ENCODE measurements at places on chromosomes 5 and 9.

DNA sequence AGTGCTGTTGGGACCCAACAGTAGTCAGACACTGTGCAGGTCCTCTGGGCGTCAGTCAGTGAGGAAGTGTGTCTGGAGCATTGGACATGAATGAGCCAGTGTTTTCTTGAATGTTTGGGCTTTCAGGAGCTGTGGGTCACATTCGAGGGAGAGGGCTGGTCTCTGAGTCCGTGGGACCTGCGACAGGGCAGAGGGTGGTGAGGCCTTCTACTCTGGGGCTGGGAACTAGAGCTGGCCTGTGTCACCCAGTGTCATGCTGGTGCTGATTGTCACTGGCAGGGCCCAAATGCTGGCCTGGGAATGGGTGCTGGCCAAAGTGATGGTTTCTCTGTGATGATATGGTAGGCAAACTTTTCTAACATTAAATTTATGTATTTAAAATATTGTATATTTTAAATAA, 10.3 kb downstream of the POLR1E start:
- no peak for DNase-seq

DNA sequence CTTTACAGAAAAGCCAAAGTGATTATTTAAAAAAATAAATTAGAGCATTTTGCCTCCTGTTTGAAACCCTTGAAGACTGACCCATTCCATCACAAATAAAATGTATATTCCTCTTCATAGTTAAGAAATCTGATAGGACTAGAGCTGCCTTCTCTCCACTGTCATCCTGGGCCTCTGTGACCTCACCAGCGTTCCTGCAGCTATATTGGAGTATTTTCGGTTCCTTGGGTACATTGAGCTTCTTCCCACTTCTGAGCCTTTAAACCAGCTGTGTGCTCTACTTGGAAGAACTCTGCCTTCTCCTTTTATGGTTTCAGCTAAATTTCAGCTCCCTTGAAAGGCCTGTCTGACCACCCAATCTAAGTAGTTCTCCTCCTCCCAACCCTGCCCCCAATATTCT, 99.1 kb upstream of the ABCA1 start:
- DNase-seq, result no peak

DNA sequence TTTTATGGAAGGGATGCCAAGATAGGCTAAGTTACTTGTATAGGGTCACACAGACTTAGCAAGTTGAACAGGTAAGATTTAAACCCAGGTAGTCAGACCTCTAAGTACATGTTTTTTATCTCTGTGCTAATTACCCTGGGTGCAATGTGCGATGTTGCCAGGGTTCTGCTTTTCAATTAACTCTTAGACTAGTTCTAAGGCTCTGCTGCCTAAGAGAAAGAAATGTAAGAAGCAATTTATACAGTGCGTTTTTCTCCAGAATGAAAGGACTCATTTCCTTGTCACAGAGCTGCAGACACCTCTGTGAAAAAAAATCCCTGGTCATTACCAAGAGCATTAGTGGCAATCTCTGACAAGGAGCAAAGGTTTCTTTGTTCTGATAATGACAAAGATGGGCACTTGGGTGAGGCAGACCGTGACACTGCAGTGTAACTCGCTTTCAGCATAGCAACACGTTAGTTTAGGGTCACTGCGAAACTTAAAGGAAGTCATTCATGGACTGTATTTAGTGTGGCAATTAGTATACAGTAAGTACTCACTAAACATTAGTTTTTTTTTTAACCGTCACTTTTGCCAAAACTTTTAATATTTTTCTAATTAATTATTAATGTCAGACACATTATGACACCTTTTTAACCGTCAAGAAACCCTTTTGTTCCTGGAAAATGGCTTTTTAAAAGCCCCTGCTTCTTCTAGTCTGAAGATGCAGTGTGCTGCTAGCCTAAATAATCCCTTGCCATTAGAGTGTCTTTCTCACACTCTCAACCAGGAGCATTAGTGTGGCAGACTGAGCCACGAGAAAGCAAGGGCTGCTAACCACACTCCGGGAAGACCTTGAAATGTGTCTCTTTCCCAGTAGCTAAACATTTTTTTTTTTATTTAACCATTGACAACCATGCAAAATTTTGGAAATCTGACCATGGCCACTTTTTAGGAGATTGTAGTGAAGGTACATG, 520.0 kb upstream of the C9orf72 start:
- no peak for DNase-seq

GRCh38 chr5:106094204-106094607, 1576.5 kb downstream of the EFNA5 start:
- no peak for DNase-seq

DNA sequence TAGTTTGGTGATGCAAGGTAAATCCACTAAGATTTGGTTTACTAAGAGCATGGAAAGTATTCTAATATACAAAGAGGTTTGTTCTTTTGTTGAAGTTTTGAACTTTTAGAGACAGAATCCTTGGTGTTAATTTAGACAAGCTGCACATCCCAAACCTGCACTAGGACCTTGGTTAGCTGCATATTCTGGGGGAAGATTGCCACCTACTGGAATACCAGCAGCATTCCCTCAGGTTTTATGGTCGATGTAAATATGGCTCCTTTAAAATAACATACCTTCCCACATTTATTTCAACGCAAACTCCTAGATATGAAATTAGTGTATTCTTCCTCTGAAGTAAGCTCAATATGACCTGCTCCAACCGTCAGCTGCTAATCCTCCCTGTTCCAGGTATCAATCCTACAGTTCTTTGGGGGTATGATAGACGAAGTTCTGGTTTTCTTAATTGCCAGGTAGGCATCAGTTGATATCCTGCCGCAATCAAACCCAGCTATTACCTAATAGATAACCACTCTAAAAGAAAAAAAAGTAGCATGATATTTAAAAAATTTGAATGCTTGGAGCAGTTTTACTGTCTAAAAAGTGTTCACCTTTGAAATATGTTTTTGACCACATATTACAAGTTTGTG, 624.1 kb downstream of the ISL1 start:
- no peak for DNase-seq

- DNase-seq, result no peak
Observed at GRCh38 chr5:31880449-31880848, 241.5 kb downstream of the PDZD2 start.

GRCh38 chr9:92671323-92671722, 1.4 kb upstream of the IPPK start:
- no peak for DNase-seq

DNA sequence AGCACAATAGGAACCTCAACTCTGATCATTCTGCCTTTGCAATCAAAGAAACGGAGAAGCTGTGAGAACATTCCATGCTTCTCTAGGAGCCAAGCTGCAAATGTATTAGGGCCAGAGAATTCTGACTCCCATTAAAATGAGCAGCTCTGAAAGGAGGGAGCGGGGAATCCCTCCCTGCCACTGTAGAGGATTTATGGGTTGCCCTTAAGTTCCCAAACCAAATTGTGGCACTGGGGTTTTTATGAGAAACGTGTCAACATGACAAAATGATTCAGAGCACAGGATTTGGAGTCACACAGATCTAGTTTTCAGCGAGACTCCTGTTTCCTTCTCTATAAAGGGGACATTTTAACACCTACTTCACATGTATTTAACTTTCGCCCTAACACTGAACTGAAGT, 1.8 kb downstream of the IL6ST start:
- DNase-seq, result no peak

GRCh38 chr5:31776976-31777651, 138.2 kb downstream of the PDZD2 start:
- no peak for DNase-seq

GRCh38 chr9:27088981-27089380, 20.0 kb upstream of the TEK start:
- DNase-seq, result no peak

DNA sequence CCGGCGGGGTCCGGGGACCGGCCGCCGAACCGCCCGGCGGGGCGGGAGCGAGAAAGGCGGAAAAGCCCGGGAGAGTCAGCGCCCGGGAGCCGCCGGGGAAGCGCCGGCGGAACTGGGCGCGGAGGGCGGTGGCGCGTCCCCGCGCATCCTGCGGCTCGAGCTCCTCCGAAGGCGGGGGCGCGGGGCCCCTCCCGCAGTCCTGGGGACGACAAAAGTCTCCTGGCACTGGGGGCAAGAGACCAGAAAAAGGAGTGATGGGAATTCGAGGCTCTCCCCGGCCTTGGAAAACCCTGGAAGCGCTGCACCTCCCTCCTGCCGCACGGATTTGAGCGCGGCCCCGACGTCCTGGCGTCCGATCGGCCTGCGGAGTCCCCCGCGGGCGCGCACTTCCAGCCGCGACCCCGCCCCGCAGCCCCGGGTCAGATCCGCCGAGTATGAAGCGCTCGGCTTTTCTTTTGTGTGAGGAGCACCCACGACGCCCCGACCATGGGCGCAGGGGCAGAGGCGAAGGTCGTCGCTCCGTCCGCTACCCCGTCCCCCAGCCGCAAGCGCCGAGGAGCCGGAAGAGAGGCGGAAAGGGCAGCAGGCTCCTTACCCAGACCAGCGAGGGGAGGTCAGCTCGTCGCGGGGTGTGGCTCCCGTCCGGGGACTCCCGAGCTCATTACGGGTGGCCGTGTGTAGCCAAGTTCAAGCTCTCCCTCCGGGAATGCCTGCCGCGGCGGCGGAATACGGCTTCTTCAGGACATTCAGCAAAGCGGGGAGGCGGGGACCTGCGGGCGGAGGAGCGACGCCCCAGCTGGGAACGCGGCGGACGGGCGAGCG, at the start of gene EPB41L4A:
TSS of gene EPB41L4A (minus strand) at position 114 of the 822 bp plus-strand sequence. CDS start 238 bp downstream, outside the sequence.
- DNase-seq, result no peak

GRCh38 chr5:67297802-67298532, 101.4 kb upstream of the CD180 start:
- DNase-seq, result no peak

- no peak for DNase-seq
Observed at GRCh38 chr9:93020771-93021670, 37.5 kb upstream of the SUSD3 start.

- no peak for DNase-seq
Observed at GRCh38 chr5:45491368-45491767, 204.8 kb downstream of the HCN1 start.

- DNase-seq, result no peak
Observed at GRCh38 chr5:134565791-134566740, 40.6 kb downstream of the JADE2 start.

GRCh38 chr5:109256486-109256885, 153.3 kb downstream of the PJA2 start:
- no peak for DNase-seq

DNA sequence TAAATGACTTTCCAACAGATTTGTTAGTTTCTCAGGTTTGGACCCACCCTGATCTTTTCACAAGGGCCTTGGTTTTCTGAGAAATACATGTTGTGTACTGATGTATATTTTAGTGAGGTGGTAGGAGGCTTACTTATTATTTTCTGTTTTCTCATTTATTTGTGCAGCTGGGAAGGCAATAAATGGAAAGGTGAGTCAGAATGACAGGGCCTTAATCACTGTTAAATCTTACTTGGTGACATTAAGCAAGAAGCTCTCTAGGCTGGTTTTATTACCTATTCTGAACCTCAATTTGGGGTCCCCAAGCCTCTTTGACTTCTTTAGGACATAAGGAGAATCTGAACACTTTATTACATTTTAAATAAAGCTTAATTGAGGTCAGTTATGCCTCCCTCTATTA, 214.0 kb upstream of the DAB2 start:
- no peak for DNase-seq

GRCh38 chr9:136693490-136694162, 6.4 kb upstream of the AGPAT2 start:
- DNase-seq, result no peak

DNA sequence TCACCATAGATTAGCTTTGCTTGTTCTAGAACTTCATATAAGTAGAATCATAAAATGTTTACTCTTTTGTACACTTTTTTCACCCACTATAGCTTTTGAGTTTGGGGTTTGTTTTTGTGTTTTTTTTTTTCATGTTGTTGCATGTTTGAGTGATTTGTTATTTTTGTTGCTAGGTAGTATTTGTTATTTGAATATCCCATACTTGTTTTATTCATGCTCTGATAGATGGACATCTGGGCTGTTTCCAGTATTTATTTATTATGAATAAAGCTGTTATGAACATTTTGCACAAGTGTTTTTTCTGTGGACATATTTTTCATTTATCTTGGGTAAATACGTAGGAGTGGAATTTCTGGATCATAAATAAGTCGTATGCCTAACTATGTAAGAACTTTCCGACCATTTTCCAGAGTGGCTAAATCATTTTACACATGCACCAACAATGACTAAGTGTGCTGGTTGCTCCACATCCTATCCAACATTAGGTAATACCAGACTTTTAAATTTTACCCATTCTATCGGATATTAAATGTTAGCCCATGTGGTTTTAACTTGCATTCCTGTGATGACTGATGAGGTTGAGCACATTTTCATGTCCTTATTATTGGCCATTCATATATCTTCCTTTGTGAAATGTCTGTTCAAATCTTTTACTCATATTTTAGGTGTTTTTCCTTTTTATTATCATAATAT, 69.1 kb upstream of the NR4A3 start:
- DNase-seq, result no peak

DNA sequence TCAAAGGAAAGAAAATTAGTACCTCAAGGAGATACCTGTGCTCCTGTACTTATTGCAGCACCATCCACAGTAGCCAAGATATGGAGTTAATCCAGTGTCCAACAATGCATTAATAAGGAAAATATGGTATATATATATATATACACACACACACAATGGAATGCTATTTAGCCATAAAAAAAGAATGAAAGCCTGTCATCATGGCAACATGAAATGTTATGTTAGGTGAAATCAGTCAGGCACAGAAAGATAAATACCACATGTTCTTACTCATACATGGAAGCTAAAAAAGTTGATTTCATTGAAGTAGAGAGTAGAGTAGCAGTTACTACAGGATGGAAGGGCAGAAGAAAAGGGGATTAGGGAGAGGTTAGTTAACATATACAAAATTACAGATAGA, 601.5 kb downstream of the ANXA1 start:
- no peak for DNase-seq

DNA sequence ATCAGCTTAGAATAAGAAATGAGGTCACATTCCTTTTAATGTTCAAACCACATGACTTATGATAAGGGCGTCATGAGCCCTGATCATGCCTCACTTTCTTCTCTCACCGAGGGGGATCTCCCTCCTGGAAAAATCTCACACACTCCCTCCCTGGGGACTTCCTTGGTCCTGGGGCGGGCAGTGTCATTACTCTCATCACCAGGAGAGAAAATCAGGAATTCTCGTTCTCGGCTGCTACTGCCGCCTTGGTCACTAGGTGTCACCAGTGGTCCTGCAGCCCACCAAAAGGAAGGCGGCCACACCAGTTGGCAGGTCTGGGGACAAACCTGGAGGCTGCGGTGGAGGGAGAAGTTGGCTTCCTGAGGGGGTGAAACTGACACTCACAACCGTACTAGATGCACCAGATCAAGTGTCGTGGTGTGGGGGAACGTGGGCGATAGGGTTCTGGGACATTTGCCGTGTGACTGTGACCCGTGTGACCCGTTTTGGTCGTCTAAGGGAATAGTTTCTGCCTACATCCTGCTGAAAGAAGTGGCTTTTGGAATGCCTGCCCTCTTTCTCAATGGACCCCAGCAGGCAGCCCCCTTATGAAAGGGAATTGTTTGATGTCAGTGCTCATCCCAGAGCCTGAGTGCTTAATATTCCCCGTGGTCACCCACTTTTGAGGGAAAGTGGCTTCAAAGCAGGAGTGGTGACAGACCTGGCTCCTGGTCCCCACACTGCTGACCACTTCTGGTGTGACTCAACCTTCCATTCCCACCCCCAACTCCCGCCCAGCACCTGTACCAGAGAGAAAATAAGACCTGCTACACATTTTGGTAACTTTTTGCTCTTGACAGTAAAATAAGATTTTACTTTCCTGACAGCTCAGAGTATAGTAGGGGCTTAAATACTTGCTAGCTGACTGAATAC, 63.2 kb downstream of the ACER2 start:
- no peak for DNase-seq

GRCh38 chr9:21862871-21863270, 60.4 kb downstream of the MTAP start:
- DNase-seq, result no peak

- no peak for DNase-seq
Observed at GRCh38 chr9:132789719-132790118, 88.4 kb downstream of the AK8 start.
